ENCODE measurements at places on chromosomes 2 and 18. TPM values are rescaled to one million over a fixed set of nuclear protein-coding genes. Genes with fewer than 3 reads are reported as not detected.

GRCh38 chr2:1224901-1225300, 188.4 kb upstream of the TPO start:
- DNase-seq, result no peak

Gene EN1
- not detected for total RNA-seq

Gene ASB3
- total RNA-seq, result 23.1 TPM

DNA sequence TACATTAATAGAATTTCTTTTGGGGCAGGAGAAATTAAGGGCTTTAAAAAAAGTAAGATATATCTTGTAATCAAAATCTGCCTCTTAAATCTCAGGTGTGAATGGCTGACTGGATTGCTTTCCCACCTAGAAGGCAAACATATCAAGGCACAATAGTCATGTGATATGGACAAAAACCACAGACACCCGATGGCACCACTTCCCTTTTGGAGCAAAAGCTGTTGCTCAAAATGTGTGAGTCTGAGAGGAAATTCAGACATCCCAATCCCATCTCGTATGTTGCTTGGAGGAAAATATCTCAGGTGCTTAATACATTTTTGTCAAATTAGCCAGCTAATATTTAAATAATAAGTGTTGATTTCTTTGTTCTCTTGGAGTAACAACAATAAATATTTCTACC, 120.7 kb downstream of the KCNF1 start:
- no peak for DNase-seq

DNA sequence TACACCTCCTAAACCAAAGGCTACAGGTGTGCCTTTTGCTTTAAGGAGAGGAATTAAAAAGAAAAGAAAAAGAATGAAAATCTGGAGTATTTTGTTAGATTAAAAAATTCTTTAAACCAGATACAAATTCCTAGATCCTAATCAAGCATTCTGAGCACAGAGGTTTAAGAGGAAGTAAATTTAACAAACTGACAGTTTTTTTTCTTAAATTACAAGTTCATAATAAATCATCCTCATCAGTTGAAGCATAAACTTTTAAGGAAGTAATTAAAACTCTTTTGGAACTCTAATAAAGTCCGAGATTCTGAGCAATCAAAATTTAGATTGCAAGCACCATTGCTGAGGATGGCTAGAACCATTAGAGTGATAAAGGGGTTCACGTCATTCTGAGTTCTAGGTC, 75.1 kb downstream of the POLE4 start:
- DNase-seq, result no peak

Gene CLHC1
- 8.0 TPM for total RNA-seq

Gene MYO5B
- 9.3 TPM for total RNA-seq

DNA sequence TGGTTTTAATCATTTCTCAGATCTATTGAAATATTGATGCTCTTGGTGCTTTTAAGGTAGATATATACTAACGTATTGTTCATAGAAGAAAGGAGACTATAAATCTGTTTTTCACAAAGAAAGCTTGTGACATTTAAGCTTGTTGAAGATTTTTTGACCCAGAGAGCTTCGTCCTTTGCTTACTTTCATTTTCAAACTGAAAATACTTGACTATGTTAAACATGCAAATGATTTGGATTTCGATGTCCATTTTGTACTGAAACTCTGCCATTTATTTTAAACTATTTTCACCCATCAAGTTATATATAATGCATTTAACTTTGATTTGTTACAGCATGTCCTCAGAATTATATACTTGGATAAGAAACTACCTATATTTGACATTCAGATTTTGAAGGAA, 85.2 kb downstream of the SLC4A10 start:
- DNase-seq, result no peak

- no peak for DNase-seq
Observed at GRCh38 chr2:20451341-20451740, 4.5 kb downstream of the RHOB start.

- no peak for DNase-seq
Observed at GRCh38 chr2:148994341-148994740, 44.2 kb upstream of the LYPD6B start.

Gene NOSTRIN
- total RNA-seq, result not detected

- no peak for DNase-seq
Observed at GRCh38 chr18:79068341-79068936, 755 bp upstream of the ATP9B start.

Gene REG3A
- not detected for total RNA-seq

DNA sequence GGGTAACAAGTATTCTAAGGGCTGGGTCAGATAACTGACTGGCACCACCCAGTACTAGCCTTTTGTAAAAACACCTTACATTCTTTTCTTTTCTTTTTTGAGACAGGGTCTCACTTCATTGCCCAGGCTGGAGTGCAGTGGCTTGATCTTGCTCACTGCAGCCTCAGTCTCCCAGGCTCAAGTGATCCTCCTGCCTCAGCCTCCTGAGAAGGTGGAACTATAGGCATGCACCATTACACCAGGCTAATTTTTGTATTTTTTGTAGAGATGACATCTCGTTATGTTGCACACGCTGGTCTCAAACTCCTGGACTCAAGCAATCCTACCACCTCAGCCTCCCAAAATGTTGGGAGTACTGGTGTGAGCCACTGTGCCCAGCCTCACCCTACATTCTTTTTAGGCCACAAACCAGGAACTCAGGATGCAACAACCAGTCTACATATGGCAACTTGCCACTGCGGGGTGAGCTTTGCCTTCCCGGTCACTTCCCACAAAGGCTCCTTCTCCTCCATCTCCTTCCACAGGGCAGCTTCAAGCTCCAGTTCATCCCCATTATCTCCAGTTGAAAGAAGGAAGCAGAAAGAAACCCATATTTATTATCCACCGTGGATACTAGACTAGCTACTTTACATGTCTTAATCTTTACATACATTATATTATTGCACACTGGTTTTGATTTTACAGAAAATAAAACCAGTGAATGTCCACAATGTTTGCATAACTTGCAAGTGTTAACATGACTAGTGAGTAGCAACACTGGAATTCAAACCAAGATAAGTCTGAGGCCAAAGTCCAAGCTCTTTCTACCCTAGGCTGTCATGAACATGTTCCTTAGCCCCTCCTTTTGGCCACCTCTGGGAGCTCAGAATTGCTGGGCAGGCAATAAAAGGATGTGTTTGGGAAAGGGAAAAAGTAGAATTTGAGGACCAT, 23.7 kb upstream of the AP1S3 start:
- no peak for DNase-seq

Gene FBLN7
- 1.4 TPM for total RNA-seq

- no peak for DNase-seq
Observed at GRCh38 chr18:75052475-75052874, 156.5 kb downstream of the PTGR3 start.

- DNase-seq, result no peak
Observed at GRCh38 chr2:24704692-24705091, 88.5 kb downstream of the PTRHD1 start.

DNA sequence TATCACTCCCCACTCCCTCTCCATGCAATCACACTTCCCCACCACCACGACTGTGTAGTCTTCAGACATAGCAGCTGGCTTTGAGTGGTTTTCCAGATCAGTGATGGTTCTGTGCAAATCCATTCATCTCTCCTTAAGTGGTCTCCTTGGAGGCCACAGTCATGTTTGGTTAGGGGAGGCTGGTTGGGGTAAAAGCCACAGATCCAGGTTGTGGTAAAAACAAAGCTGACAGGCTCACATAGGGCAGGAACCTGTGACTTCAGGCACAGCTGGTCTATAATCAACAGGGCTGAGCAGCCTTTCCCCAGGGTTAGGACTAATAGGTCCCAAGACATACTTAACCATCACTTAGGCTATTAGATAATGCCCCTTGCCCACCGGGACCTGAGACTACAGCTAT, 46.2 kb upstream of the FZD7 start:
- DNase-seq, result no peak

GRCh38 chr18:66329716-66330115, 274.2 kb downstream of the CDH19 start:
- no peak for DNase-seq

DNA sequence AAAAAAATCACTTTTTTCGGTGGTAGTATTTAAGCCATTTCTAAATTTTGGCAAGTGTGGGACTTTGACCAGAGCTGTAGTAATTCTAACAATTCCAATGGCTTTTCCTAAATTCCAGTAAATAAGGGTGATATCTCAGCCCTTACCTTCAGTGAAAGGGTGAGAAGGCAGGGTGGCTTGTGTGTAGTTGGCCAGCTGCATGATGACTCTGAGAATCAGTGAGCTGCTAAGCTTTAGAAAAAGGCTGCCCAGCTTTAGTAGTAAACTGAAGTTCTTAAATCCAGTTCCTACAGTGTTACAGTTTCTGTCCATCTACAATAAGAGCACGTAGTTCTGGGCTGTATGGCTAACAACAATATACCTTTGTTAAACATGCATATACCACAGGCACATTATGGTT, 42.0 kb downstream of the OXER1 start:
- no peak for DNase-seq

Gene FEV
- not detected for total RNA-seq

- DNase-seq, result peak; percentile 26
Observed at GRCh38 chr18:60980422-60981005, 352.7 kb upstream of the CDH20 start.

- DNase-seq, result no peak
Observed at GRCh38 chr18:57768537-57769326, 34.4 kb downstream of the ATP8B1 start.

DNA sequence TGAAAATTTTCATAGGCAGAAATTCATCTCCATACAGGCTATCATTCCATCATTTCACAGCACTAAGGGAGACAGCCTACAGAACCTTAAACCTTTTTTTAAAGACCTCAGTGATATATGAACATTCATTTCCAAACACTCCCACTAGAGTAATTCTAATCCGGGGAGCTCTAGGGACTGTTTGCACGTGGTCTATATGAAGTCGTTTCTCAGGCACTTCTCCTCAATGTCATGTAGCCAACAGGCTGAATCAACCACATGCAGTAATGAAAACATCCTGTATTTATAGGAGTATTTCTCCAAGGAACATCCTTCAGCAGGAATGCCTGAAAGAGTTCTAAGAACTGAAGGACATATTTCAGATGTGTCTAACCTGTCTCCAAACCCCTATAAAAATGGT, 97.3 kb upstream of the CREB1 start:
- no peak for DNase-seq

GRCh38 chr2:212136216-212136795, 402.3 kb downstream of the ERBB4 start:
- DNase-seq, result no peak

DNA sequence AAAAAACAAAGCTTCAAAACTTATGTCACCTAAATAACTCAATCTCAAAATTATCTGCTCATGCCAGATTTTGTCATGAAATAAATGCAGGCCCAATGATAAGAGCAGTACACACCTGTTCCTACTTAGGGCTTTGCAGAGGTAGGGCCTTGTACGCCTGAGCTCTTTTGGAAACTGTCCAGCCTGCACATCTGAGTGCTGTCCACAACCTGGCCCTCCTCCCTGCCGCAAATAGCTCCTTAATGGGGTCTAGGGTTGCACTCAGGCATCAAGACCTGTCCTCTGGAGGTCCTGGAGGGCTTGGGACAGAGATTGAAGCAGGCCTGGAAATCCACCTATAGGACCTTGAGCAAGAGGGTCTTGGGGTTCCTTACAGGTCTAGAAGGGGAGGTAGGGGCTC, 115.4 kb upstream of the CCDC195 start:
- DNase-seq, result no peak

DNA sequence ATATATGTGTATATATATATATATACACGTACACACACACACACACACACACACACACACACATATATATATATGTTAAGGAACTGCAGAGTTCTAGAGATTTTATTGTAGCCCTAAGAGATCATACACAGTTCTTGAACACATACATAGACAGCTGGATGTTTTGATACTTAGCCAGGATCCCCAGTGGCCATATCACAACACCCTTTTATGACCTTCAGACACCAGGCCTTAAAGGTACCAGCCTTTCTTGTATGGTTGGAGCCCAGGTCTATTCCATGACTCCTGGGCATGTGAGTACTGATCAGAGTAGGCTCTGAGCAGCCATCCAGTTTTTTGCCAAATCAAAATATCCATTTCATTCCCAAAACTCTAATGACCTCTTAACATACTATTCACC, 138.3 kb downstream of the MYO1B start:
- no peak for DNase-seq

DNA sequence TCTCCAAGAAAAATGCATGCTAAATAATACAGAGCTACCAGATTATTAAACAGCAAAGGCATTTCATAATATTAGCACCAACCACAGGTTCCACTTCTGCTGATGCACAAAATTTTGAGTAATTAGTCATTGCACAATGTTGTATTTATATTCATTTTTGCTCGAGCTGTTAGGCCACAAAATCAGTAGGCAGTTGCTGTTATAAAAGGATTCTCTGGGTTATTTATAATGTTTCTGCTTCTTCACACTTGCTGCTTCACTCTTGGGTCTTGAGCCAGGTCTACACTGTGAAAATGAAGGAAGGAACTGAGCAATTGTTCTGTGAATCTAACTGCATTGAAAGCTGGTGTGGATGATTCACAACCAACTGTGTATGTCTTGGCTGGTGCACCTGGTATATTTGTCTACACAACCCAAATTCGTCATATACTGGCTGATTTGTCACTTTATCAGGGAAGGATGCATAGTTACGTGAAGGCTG, 38.3 kb downstream of the MRPL33 start:
- no peak for DNase-seq

DNA sequence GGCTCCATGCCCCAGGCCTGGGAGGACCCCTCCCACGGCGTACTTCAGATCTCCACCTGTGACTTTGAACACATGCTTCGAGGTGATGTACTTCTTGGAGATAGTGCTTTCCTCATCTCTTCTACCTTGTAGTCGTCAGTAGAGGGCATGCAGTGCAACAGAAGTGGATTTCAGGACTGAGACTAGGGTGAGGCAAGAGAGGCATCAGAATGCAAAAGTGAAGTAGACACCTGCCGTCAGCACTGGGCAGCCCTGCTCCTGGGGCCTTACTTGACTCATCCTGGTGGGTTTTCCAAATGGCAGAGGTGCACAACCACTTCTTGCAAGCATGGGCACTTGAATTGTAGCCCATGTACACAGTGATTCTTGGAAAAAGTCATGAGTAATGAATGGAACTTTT, 258.8 kb downstream of the NEDD4L start:
- no peak for DNase-seq

DNA sequence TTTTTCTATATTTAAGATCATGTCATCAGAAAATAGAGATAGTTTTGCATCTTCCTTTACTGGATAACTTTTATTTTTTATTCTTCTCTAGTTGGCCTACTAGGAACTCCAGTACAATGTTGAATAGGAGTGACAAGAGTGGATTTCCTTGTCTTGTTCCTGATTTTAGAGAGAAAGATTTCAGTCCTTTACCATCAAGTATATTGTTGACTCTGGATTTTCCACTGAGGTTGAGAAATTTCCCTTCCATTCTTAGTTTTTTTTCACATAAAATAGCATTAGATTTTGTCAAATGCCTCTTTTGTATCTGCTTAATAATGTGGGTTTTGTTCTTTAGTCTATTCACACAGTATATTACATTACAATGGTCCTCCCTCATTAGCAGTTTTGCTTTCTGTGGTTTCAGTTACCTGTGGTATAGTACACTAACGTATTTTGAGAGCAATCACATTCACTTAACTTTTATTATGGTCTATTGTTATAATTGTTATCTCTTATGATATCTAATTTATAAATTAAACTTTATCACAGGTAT, 105.5 kb downstream of the THADA start:
- no peak for DNase-seq

Gene SCYGR4
- not detected for total RNA-seq

- DNase-seq, result no peak
Observed at GRCh38 chr2:67851016-67851415, 211.8 kb downstream of the C1D start.

- no peak for DNase-seq
Observed at GRCh38 chr2:53505826-53506225, 261.8 kb upstream of the CHAC2 start.

Data from H9 (cell line).